Dorsolateral prefrontal cortex (tissue), 122 donors: ENCODE measurements at places on chromosomes 12 and 14.

DNA sequence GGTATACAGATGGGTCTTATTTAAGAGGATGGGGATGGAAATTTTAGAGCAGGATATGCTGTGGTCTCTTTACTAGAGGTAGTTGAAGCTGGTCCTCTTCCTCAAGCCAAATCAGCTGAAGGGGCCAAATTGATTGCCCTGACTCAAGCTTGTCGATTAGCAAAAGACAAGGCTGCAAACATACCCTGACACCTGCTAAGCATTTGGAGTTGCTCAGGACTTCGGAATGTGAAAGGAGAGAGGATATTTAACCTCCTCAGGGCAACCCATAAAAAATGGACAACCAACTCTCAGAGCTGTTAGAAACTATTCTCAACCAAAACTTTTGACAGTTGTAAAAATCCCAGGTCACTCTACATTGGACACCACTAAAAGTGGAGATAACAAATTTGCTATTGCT is 15.6 kb downstream of the PTGDR start:
- no peak for DNase-seq

DNA sequence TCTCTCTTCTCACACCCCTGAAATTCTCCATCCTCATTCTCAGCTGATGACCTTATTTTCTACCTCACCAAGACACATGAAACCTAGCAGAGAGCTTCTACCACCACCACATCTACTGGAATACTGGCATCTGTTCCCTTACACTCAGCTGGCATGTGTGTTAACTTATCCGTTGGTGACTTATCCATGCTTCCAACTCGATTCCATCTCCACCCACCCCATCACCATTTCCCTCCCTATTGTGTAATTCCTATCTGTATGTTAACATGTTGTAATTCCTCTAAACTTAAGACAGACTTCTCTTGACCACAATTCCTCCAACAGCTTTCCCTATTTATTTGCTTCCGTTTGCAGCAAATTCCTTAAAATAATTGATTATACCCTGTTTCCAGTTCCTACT is 15.4 kb downstream of the C1S start:
- no peak for DNase-seq

DNA sequence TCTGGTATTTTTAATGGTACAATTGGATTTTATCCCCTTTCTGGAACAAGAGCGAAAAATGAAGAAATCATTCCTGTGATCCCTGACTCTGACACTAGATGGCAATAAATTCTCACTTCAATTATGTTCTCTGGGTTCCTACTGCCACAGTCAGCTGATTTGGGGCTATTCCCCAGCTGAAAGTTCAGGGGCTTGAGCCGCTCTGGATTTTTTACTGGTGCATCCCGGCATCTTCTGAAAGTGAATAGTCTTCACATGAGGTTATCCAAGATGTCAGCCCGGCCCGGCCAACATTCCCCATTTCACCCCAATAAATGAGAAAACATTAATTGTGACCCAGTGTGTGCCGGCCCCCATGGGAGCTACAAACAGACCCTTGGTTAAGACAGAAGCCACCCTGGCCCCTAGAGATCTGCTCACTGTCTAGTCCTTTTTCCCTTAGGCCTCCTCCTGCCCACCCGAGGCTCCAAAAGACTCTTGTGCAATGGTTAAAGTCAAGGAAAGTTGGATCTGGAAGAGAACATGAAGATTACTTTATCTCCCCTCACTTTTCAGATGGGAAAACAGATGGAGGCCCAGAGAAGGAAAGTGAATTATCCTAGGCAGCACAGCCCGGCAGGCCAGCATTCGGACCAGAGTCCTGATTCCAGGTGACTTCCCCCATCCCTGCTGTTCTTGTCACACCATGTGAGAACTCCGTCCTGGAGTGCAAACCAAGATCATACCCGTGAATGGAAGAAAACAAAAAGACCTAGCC is 20.8 kb downstream of the CKAP4 start:
- DNase-seq = no peak

GRCh38 chr12:111442301-111443045 is 36.8 kb downstream of the SH2B3 start:
- DNase-seq = no peak

DNA sequence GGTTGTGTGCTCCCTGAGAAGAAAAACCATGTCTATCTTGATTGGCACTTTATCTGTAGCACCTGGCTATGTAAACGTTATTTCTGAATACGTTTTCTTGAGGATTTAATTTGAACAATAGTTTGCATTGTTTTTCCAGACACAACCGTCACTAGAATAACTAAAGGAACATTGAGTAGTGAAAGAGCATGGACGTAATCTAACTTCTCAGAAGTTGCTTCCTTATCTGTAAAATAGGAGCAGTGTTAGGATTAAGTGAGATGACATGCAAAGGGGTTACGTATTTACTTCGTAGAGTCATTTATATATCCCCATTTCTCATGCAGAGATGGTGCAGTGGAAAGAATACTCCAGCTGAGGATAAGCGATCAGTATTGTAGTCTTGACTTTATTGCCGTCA is 8.1 kb downstream of the AEBP2 start:
- no peak for DNase-seq

GRCh38 chr12:87320724-87321123 is 708.5 kb downstream of the C12orf50 start:
- no peak for DNase-seq

- no peak for DNase-seq
Observed at GRCh38 chr14:32217301-32217700, 14.2 kb upstream of the RNU6-8 start.

DNA sequence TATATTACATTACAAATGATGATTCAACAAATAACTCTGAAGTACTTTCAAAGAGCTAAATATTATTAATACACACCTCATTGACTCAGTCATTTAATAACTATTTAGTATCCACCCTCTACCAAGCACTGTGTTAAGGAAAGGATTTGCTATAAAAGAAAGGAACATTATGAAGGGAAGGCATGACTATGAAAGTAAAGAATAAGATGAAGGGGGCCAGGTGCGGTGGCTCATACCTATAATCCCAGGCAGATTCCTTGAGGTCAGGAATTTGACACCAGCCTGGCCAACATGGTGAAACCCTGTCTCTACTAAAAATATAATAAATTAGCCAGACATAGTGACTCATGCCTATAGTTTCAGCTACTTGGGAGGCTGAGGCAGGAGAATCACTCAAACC is 107.9 kb downstream of the PLCZ1 start:
- DNase-seq = no peak

DNA sequence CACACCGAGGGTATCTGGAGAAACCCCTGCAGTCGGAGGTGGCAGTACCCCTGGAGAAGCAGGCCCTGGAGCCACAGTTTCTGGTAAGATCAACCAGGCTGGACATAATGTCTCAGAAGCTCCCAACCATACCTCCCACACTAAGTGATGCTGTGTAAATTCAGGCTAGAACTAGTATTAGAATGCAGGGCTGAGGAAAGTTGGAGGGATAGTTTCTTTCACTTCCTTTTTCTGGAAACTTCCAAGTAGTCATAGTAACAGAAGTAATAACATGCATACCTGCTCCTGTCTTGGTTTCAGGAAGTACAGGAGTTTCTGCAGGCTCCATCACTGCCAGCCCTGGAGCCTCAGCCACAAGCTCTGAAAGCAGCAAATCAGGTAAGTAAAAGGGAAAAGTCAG is 228.1 kb upstream of the CNTN1 start:
- DNase-seq = no peak

DNA sequence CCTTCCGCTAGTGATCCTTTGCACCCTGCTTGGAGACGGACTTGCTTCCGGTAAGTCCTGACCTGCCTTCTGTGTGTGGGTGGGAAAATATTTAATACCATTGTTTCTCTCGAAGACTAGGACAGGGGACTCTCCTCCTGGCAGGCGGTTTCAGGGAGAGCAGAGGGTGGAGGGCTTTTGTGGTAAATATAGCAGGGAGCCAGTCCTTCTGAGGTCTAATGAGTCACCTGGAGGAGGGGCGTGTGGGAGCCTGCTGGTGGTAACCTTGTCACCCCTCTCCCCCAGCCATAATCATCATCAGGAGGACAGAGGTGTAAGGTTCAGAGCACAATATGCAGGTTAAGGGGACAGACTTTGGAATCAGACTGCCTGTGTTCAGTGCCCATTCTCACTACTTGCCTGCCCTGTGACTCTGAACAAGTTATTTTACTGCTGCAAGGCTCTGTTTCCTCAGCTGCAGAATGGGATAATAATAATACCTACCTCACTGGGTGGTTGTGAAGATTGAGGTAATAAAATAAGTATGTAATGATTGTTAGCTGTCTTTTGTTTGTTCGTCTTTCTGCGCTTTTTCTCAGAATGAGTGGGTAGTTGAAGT is 47.4 kb downstream of the SUSD6 start:
- no peak for DNase-seq

DNA sequence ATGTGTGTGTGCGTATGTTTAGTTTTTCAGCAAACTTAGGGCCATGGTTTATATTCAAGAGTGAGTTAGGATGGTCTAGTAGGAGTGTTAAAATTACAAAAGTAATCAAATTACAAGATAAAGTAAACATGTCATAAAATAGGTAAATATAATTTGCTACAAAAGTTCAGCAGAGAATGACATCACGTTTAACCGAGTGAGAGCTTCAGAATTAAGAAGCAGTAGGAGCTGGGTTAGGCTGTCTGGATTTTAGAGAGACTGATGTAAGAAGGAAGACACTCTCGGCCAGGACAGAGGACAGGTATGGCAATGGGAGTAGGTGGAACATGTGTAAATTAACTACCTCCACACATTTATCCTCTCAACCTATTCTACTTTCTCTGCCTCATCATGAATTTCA is 11.6 kb upstream of the MGST1 start:
- no peak for DNase-seq

GRCh38 chr12:89260841-89261637 is 91.3 kb downstream of the DUSP6 start:
- DNase-seq = no peak

GRCh38 chr14:38868399-38869290 is 234.4 kb downstream of the SEC23A start:
- no peak for DNase-seq

DNA sequence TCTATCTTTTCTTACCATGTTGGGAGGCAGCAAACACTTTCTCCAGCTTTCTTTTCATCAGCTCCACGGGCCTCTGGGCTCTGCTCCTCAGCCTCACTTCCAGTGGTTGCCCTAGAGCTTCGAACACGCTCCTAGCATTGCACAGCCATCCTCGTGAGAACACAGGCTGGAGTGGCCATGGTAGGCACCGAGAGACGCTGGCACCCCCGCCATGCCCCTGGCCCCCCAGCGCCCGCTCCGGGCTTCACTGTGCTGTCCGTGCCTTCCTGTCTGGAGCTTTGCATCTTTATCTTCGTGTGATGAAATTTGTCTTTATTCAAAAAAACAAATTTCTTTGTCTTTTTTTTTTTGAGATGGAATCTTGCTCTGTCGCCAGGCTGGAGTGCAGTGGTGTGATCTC is 352.2 kb downstream of the TMEM121 start:
- no peak for DNase-seq

GRCh38 chr12:53862831-53863230 is 75.8 kb upstream of the HOXC13 start:
- DNase-seq = no peak

GRCh38 chr14:86464341-86464740 is 934.4 kb downstream of the FLRT2 start:
- DNase-seq = no peak

DNA sequence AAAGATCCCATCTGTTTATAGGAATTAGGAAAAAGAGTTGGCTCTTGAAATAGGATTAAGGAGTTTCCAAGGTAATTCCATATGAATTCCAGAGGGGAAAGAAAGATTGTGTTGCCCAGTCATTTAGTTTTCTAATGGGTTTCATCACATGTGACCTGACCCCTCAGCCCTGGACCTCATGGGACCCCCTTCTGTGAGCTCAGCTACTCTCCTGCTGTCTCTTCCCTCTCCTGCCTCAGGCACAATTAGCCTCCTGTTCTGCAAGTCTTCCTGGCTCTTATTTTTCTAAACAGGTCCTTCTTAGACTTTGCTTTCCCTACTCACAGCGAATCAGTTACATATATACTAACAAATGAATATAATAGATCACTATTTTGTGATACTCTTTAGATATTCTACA is 237.7 kb downstream of the TRHDE start:
- DNase-seq = no peak

DNA sequence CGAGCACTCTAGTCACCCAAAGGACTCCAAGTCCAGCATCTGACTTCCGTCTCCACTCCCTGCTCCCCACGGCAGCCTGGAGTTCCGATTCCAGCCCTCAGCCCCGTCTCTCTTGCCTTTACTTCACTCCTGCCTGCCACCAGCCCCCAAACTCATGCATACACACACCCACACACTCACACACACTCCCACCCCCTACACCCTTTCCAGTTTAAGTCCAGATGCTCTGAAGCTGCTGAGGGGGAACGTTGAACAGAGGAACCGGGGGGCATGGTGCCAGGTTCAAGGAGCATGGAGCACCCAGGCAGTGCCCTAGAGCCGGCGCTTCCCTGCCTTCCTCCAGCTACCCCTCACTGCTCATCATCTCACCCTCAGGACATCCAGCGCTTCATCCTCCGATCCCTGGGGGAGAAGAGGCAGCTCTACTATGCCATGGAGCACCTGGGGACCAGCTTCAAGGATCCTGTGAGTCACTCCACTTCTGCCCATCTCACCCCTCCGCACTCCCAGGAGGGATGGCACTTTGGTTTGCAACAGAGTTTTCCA is 3.3 kb downstream of the P3H3 start:
- no peak for DNase-seq

DNA sequence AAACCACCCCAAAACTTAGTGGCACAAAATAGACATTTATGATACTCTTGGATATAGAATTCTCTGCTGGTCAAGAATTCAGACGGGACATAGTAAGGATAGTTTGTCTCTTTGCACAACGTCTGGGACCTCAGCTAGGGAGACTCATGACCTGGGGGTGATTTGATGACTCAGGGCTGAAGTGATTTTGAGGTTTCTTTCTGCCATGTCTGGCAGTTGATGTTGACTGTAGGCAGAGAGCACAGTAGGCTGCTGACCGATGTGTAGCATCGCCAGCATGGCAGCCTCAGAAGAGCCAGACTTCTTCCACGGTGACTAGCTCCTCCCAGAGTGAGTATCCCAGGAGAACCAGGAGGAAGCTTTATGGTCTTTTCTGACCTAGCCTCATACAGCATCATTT is 88.9 kb upstream of the FRMD6 start:
- DNase-seq = no peak

GRCh38 chr14:52365071-52365470 is 51.0 kb downstream of the PTGER2 start:
- no peak for DNase-seq

DNA sequence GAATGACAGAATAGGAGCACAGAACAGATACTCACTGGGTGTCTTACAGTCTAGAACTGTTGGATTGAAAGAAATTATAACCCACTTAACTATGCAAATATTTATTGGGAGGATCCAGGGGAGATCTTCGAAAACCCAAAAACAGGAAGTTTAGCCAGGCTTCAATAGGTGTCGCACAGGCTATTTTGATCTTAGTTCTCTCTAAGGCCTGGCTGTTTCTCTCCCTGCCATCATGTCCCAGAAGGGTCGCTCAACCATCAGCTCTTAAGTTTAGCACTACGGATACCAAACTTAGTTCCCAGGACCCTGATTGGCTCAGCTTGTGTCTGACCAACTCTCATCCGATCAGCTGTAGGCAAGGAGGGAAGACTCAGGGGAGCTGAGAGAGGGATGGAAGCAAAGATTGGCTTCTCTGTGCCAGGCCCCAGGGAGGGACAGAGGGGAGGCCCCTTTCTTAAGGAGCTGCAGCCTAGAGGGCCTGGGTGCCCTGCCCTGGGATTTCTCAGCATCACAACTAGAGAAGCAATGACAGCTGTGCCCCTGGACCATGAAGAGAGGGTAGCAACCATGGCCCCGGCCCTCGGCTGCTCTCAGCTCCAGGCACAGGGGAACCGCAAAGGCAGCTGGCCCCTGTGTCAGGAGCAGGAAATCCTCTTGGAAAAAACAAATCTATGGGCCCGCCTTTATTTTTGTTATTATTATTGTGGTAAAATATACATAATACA is 13.5 kb downstream of the PHETA1 start:
- DNase-seq = no peak
